CD4-positive, alpha-beta T cell treated with Interferon gamma for 1 hour (primary cell): ENCODE measurements at places on chromosomes 7 and 10.
A peak's percentile ranks its signal among the peaks of the same experiment; 100 is the strongest.

- no peak for DNase-seq
These were observed 26.6 kb downstream of the PSMC2 start for GRCh38 chr7:103373866-103374643.

DNA sequence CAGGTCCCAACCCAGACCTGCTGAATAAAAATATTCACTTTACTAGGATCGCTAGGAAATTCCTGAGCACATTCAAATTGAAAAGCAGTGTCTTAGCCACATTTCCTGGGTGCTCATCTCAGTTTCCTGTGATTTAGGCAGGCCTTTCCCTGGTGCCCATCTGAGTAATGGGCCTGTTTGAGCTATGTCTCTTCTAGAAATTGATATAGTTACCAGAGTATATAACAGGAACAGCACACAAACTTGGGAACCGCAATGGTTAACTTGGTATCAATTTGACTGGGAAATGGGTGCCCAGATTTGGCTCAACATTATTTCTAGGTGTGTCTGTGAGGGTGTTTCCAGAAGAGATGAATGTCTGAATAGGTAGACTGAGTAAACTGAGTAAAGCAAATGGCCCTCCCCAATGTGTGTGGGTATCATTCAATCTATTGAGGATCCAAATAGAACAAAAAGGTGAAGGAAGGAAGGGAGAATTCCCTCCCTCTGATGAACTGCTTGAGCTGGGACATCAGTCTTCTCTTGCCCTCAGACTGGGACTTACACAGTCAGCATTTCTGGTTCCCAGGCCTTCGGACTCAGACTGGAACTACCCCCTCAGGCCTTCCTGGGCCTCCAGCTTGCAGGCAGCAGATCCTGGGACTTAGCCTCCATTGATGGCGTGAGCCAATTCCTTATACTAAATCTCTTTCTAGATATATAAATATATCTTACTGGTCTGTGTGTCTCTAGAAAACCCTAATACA is 99.1 kb downstream of the CCDC71L start:
- DNase-seq, result no peak

- DNase-seq, result no peak
These were observed 43.2 kb downstream of the PTPRZ1 start for GRCh38 chr7:121916211-121916610.

GRCh38 chr7:152959610-152960009 is 200.1 kb downstream of the ACTR3B start:
- no peak for DNase-seq

GRCh38 chr7:80253237-80253636 is 118.6 kb downstream of the GNAI1 start:
- DNase-seq, result no peak

- no peak for DNase-seq
These were observed 8.0 kb upstream of the SP8 start for GRCh38 chr7:20794676-20795075.

DNA sequence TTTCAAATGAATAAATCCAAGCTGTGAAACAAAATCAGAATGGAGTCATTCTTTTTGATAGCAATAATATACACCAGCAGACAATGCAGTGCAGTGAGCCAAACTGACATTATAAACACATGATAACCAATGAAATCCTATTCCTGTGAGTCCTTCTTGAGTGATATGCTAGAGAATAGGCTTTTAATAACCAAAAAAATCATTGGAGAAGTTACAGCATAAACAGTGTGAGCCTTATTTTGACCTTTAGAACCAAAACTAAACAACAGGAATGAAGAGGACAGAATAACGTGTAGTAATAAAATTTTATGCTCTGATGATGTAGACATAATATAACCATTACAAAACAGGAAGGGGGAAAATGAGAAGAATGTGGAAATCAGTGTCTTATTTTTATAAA is 8.7 kb downstream of the HUS1 start:
- no peak for DNase-seq

DNA sequence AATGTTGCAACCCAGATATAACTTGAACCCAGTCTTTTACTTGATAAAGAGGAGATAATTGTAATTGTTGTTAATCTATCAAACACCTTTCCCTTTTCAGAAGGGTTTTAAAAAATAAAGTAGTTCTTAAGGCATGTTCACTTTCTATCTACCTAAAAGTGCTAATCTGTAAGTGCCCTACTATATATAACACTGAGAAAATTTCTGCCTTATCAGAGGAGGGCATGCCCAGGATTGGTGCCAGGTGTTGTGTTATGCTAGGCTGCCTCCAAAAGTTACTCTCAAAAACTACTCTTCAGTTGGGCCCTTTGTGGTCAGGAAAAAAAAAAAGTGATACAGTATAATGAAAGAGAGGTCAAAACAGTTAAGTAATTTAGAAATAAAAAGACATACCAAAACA is 36.3 kb downstream of the SMNDC1 start:
- DNase-seq, result no peak

DNA sequence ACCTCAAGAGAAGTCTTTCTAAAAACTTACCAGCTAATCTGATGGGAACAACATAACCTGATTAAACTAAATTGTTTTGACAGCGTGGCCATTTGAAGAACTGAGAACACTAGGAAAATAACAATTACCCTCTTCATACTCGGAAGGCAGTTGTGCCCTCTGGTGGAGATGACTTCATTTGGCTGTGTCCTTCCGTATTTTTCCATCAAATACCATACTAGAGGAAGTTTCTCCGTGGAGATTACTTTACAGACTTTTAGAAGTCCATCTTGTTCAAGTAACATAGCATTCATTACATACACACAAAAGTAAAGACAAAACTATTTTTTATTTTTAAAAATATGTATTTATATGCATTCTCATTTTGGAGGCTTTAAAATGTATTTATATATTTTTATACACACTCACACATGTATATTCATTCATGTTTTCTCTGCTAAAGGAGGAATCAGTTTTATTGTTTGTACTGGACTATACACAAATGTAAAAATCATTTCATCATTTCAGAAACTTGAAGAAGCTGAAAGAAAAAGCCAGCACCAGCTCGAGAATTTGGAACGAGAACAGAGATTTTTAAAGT is 25.2 kb downstream of the SMNDC1 start:
- DNase-seq, result peak; percentile 23
